Urothelium cell line (cell line): ENCODE measurements at places on chromosomes 7 and 10.

- DNase-seq = no peak
Observed at GRCh38 chr10:117409549-117410305, 34.5 kb upstream of the PDZD8 start.

- DNase-seq = no peak
Observed at GRCh38 chr7:35405461-35405860, 151.6 kb upstream of the TBX20 start.

DNA sequence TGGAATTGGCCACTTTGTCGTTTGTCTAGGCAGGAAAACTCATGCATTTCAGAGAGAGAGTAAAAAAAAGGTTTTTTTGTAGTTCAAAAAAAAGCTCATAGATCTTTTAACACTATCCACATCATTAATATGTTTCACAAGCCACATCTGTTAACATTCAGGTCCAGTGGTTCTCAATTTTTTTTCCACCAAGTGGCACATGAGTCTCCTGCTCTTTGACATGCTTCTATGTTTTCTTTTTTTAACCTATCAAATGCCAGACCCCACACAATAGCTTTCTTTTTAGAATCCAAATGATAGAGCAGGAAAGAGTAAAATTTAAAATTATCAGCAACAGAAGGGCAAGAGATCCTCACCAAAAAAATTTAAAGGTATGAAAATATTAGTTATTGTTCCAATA is 20.3 kb downstream of the NOD1 start:
- DNase-seq = no peak

DNA sequence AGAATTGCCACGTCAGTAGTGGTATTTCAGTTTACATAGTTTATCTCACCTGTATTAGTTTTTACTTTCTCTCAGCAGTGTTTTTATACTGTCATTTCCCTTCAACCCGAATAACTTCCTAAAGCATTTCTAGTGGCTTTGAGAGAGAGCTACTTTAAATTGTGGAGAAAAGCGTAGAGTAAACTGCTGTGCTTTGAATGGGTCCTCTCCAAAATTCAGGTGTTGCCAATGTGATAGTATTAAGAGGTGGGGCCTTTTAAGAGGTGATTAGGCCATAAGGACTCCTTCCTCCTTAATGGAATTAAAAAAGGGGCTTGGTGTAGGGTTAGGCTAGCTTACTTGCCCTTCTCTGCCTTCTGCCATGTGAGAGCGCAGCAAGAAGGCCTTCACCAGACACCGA is 98.4 kb downstream of the LCOR start:
- DNase-seq = no peak

- DNase-seq = no peak
Observed at GRCh38 chr7:38685851-38686250, 54.7 kb upstream of the AMPH start.

DNA sequence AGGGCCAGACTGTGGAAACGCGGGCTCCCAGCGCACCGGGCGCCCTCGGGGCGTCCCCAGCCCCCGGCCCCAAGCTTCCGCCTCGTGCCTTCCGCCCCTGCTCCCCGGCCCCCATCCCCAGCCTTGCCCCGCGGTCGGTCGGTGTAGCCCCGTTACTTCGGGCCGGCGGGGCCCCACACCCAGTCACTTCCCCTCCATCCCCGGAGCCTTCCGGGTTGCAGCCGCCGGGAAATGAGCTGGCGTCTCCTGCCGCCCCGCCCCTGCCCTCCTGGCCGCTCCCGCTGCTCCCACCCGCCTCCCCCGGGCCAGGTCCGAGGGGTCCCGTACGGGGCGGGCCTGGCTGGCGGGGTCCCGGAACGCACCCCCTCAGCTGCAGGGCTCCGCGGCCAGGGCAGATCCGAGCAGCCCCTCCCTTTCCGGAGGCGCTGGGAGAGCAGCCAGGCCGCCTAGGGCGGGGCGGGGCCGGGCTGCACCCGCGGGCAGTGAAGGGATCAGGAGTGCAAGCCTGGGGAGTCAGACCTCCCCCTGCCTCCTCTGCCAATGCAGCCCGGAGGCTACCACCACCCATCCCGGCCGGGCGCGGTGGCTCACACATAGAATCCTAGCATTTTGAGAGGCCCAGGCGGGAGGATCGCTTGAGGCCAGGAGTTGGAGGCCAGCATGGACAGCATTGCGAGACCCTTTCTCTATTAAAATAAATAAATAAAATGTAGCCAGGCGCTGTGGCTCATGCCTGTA is 709 bp downstream of the ARPC1B start:
- peak; percentile 97 for DNase-seq

GRCh38 chr7:118525020-118525419 is 300.5 kb downstream of the ANKRD7 start:
- no peak for DNase-seq

- peak; percentile 13 for DNase-seq
Observed at GRCh38 chr7:137681657-137682562, 164.9 kb downstream of the DGKI start.

DNA sequence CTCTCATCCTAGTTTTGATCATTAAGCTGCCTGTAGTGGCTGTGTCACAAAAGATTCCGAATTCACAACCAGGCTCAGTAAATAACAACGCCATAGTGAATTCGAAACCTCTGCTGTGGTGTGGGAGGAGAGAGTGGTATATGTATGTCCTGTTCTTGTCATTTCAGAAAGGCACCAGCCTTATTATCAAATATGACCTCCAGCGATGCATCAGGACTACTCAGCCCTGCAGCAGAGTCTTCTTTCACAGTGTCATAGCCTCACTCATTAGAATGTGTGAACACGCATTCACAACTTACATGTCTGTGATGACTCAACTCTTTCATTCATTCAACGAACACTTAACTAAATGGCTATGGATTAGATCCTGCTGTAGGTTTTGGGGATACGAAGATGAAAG is 15.3 kb downstream of the AOC1 start:
- DNase-seq = no peak
